ENCODE measurements at places on chromosomes 7 and 10. TPM values are rescaled to one million over a fixed set of nuclear protein-coding genes. Genes with fewer than 3 reads are reported as not detected.

The GSTO2 gene
- 0.38 TPM for total RNA-seq

The C10orf67 gene
- total RNA-seq = not detected

The CYP3A7 gene
- total RNA-seq = not detected

The AASS gene
- 18.9 TPM for total RNA-seq

The AGAP9 gene
- 4.5 TPM for total RNA-seq

The SAMD9 gene
- 24.1 TPM for total RNA-seq

The UFSP1 gene
- 1.8 TPM for total RNA-seq

The RSBN1L gene
- 20.5 TPM for total RNA-seq

The GRK5 gene
- 12.2 TPM for total RNA-seq

The NPTX2 gene
- total RNA-seq = not detected

The FAM237B gene
- total RNA-seq = not detected

The RPP30 gene
- total RNA-seq = 114 TPM

DNA sequence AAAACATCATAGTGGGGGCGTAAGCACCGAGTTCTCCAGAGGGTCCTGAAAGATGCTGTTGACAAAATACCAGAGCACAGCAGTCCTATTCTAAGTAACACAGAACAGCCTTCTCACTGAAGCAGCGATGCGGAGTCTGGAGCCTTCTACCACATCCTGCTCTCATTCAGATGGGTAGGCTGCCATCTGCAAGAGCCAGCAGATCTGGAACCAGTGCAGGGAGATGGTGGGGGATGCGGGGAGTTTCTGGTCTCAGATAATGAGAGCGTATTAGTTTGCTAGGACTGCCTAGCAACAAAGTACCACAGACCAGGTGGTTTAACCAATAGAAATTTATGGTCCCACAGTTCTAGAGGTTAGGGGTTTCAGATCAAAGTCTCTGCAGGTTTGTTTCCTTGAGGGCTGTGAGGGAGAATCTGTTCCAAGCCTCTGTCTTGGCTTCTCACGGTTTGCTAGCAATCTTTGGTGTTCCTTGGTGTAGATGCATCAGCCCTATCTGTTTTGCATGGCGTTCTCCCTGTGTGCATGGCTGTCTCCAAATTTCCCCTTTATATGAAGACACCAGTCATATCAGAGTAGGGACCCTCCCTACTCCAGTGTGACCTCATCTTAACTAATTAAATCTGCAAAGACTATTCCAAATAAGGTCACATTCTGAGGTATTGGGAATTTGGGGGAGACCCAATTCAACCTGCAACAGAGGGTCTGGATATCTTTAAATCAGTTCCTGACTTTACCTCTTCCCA lies 52.0 kb upstream of the STEAP1B start:
- no peak for DNase-seq

- DNase-seq = peak; percentile 82
Observed at GRCh38 chr7:17680026-17680425, 260.3 kb downstream of the SNX13 start.

- DNase-seq = no peak
Observed at GRCh38 chr7:157279741-157280215, 57.0 kb upstream of the DNAJB6 start.

- DNase-seq = no peak
Observed at GRCh38 chr7:95907337-95907736, 135.0 kb downstream of the DYNC1I1 start.

- DNase-seq = no peak
Observed at GRCh38 chr7:19749658-19750057, 23.8 kb downstream of the TMEM196 start.

- DNase-seq = no peak
Observed at GRCh38 chr10:52855546-52856325, 83.2 kb upstream of the MBL2 start.

GRCh38 chr7:31648288-31648687 lies 38.7 kb upstream of the PPP1R17 start:
- DNase-seq = peak; percentile 17

DNA sequence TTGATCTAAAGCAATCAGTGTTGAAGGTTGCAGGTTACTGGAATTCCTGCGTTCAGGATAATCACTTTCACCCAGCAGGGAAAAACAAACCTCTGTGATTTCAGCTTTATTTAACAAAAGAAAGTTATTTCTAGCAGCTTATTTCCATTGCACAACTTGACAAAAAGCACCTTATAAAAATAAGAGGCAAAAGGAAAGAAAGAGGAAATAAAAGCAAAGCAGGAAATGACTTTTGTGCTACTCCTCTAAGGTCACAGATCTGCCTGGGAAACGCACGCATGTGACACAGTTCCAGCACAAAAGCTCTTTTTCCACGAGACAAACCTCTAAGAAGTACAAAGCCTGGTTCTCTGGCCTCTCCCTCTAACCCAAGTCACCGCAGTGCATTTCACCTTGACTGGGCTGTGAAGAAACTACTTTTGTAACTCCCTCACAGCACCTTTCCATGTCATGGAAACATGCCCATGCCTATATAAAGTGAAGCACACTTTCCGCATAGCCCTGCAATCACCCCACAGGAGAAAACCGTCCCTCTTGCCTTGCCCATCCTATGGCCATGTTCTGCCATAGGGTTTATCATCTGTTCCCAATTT lies 870 bp downstream of the ANK3 start:
- no peak for DNase-seq

- DNase-seq = no peak
Observed at GRCh38 chr10:10294184-10294880, 723.3 kb upstream of the CELF2 start.

GRCh38 chr10:35795131-35795824 lies 153.2 kb upstream of the FZD8 start:
- DNase-seq = peak; percentile 68

GRCh38 chr10:78904196-78904595 lies 164.6 kb upstream of the ZMIZ1 start:
- DNase-seq = no peak

DNA sequence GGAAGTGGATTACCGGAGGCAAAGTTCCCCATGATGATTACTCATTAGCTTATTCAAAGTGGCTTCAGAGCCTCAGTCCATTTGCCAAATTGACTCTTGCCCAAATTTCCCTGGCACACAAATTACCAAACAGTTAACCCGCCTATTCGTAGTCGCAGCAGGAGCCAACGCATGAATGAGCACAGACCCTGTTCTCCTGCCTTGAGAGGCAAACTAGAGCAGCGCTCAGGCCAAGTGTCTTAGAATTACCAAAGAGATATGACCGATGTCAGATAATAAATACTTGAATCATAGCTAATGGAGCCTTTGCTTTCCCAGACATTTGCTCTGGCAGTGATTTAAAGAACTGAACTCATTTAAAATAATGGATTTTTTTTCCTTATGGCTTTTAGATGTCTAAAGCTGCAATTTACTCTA lies 64.9 kb downstream of the CTTNBP2 start:
- no peak for DNase-seq

DNA sequence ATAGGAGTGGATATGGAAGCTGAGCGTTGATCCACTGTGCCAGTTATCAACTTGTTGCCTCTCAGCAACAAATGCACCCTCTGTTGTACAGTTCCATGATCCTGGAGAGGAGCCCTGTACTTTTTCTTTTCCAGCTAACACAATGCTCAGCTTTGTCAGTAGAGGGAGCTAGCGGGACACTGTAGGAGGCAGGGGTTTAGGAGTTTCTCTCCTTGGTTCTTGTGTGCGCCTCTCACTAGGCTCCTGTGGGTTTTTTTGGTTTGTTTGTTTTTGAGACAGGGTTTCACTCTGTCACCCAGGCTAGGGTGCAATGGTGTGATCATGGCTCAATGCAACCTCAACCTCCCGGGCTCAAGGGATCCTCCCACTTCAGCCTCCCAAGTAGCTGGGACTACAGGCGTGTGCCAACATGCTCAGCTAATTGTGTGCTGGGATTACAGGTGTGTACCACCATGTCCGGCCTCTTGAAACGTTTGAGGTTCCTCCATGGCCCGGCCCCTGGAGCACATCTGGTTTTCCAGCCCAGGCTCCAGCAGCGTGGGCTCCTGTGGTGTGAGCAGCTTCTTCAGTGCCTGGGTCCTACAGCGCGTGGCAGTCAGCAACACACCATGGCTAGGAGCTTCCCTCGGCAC lies 12.0 kb upstream of the MARVELD1 start:
- DNase-seq = peak; percentile 73

GRCh38 chr7:22124941-22125340 lies 179.2 kb upstream of the CDCA7L start:
- DNase-seq = no peak

DNA sequence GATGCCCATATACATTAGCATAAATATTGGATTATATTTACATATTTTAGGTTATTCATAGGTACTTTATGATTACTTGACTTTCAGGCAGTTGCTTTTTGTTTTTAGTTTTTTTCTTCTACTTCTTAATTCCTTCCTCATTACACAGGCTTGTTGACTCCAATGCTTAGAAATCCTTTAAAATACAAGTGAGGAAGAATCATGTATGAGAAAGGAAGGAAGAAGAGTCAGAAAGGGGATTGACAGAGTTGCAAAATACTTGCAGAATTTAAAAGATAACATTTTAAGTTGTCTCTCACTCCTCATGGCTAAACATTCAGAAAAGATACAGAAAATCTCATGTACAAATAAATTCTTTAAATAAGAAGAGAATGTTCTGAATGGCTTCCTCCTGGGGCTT lies 61.9 kb downstream of the ATXN7L1 start:
- no peak for DNase-seq

DNA sequence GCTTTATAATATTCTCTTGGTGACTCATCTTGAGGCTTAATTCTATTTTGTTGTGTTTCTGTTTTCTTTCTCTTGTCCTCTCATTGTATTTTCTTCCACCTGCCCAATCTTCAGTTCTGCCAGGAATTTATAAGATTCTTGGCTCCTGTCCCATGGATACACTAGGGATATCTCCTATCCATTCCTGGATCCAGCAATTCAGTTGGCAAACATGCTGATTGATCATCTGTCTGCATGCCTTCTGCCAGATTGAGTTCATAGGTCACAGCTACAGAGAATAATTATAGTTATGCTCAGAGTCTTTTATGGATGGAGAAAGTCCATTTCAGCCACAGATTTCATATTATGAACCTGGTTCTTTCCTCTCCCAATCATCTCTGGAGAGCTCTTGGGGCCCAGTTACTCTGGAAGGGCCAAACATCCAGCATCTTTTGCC lies 140.4 kb upstream of the MAGI2 start:
- no peak for DNase-seq

DNA sequence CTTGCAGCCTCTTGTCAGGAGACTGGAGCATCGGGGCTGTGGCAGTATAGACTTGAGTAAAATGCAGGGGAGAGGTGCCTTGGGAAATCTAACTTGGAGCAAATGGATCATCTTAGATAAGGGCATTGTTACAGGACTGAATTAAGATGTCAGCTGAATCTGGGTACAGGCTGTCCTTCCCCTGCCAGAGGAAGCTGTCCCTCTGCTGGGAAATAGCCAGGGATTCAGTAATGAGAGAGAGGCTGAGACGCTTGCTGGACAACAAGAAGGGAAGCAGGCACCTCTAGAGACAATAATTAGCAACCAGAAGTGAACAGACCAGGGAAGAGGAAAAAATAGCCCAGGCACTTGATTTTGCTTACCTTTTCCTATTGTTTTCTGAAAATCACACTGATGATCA lies 20.7 kb upstream of the RAPGEF5 start:
- no peak for DNase-seq

DNA sequence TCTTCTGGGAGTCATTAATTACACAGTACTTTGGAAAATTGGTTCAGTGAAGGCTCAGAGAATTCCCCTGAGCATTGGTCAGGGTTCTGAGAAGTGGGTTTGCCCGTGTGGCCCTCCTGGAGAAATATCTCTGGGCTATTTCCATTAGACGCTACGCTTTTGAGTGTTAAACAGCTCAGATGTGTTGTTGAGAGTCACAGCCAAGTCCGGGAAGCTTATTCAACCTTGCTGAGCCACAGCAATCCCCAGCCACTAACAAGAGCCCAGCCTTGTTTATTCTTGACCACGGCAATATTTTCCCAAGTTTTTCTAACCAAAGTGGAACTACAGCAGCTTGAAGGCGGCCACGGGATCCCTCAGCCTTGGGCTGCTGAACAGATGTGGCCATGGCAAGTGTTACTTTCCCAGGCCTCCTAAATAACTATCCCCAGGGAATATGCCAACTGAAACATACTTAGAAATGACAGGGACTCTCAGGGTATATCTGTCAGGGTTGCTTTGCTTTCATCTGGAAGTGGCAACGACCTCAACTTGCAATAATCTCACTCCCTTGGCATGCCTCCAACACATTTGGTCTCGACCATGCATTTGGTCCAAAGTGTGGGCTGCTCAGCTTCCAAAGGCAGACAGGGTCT lies 214.7 kb downstream of the EMX2 start:
- DNase-seq = no peak

DNA sequence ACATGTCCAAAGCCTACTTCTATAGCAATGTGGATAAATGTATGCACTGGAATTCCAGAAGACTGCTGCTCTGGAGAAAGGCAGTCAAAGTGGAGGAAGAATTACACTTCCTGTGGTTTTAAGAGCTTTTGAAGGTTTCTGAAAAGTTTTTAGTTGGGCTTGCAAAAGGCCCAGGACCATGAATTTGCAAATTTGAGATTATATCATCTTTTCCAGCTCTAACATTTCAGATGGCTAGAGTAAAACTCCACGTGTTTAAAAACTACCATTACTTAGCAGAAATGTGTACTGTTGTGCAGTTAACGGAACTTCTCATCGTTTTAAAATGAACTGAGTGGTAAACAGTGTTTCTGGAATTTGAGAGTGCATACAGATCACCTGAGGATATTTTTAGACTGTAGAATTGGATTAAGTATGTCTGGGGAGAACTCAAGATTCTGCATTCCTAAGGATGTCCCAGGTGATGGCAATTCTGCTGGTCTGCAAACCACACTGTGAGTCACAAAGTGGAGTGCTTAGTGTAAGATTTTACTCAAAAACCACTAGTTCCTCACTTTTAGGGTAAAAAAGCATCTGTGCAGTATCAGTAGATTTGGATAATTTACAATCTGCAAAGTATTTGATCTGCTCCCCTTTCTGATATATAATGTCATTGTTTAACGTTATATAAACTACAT lies 32.9 kb upstream of the CCDC71L start:
- DNase-seq = peak; percentile 32

DNA sequence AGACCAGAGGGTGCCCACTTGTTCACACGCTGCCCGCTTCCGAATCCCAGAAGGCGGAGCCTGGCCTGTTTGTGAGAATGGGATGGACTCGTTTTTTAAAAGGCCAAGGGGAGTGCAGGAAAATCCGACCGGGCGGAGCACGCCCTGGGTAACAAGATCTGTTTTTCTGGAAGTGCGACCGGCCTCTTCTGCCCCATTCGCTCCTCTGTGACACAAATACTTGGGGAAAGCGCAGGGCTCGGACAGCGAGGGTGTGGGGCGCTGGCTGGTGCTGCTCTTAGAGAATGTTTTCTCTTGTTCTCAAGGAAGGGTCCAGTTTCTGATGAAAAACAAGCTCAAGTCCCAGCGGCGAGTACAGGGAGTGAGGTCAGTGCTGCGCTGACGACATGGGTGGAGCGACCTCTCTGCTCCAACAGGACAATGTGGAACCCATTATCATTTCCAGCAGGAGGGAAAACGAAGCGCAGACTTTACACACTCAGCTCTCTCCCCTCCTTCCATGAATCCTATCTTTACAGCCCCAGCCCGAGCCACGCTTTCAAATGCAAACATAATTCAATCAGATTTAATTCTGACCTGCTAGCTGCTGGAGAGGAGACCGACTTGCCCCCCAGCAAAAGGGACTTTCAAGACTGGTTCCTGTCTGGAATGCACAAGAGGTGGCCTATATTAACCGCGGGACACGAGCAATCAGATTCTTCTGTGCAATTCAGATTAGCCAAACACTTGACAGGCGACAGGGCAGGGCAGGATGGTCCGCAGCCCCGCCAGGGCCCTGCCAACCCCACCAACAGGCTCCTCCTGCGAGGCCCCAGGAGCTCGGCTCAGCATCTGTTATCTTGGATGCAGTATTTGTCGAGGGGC lies 1.1 kb downstream of the RADIL start:
- DNase-seq = no peak

All from A172 (cell line).